Posterior vena cava (tissue), 2 donors: ENCODE measurements at places on chromosomes 7 and 10. TPM values are rescaled to one million over a fixed set of nuclear protein-coding genes. Genes with fewer than 3 reads are reported as not detected.
A peak's percentile ranks its signal among the peaks of the same experiment; 100 is the strongest.

GRCh38 chr7:30082686-30083085 lies 52.1 kb upstream of the MTURN start:
- DNase-seq: no peak

The VPS37D gene
- 2.0 TPM for total RNA-seq

GRCh38 chr7:50837965-50838364 lies 55.3 kb upstream of the GRB10 start:
- DNase-seq: no peak

GRCh38 chr7:120272701-120273475 lies at the start of gene KCND2:
TSS of gene KCND2 (plus strand) at chr7:120273175.
- peak; percentile 84 for DNase-seq

- DNase-seq: no peak
Observed at GRCh38 chr10:14200698-14201544, 129.8 kb downstream of the FRMD4A start.

The PRLHR gene
- not detected for total RNA-seq

DNA sequence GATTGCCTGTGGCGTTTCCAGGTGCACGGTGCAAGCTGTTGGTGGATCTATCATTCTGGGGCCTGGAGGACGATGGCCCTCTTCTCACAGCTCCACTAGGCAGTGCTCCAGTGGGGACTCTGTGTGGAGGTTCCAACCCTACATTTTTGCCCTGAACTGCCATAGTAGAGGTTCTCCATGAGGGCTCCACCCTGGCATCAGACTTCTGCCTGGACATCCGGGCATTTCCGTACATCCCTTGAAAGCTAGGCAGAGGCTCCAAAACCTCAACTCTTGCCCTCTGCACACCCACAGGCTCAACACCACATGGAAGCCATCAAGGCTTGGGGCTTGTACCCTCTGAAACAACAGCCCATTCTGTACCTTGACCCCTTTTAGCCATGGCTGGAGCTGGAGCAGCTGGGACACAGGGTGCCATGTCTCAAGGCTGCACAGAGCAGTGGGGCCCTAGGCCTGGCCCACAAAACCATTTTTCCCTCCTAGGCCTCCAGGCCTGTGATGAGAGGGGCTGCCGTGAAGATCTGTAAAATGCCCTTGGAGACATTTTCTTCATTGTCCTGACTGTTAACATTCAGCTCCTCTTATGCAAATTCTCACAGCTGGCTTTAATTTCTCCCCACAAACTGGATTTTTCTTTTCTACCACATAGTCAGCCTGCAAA lies 10.0 kb upstream of the FGL2 start:
- no peak for DNase-seq

DNA sequence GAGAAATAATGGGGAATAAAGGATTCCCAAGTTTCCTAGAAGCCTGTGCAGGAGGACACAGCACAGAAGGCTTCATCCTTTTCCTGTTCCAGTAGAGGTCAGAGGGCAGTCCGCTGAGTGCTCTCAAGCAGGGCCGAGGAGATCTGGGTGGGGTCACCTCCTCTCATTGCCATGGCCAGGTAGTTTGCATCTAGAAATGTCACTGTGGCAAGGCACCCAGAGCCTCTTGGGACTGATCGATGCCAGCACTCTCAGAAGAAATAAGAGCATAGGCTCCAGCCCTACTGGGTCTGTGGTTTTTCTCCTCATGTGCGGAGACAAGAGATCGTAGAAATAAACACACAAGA lies 7.9 kb downstream of the NUB1 start:
- no peak for DNase-seq

GRCh38 chr10:69552268-69552667 lies 21.0 kb downstream of the NEUROG3 start:
- DNase-seq: no peak
